ENCODE measurements at places on chromosomes 13 and 19.

DNA sequence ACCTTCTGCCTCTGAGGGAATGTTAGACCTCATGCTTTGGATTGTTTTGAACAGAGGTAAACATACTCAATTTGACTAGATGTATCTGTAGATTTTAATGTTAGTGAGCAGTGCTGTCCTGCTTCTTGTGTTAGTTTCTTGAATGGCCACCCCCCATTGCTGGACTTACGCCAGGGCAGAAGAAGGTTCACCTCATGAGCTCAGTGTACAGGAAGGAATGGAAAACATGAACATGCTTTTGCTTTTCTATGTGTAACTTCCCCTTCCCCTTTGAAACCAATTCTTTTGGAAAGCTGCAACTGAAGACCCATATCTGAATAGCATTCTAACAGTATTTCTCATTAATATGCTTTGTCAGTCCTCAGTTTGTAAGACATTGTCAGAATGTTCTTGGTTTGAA, 32.3 kb downstream of the WASF3 start:
- no peak for DNase-seq

GRCh38 chr13:21661097-21661909, 9.6 kb upstream of the FGF9 start:
- DNase-seq, result no peak

DNA sequence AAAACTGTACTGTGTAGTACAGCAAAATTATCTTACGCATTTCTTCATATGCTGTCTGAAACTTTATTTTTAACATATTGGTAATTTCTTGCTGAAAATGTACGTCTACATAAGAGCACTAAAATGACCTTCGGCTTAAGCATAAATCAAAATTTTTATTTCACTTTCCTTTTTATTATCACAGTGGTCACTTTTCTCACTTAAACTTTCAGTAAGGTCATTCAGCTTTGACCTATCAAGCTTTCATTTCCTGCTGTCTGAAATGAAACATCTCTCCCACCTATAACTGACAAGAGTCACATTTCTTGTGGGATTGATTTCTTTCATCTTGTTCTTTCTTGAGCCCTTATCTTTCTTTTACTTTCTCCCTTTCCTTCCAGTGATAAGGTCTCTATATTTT, 2212.7 kb upstream of the PCDH20 start:
- DNase-seq, result no peak

GRCh38 chr13:77168237-77168636, 141.3 kb upstream of the FBXL3 start:
- DNase-seq, result no peak

- no peak for DNase-seq
These were observed 198.4 kb downstream of the DLEU7 start for GRCh38 chr13:50645092-50645491.

- DNase-seq, result no peak
These were observed 13.0 kb downstream of the OR7A5 start for GRCh38 chr19:14821937-14822336.

GRCh38 chr13:76414320-76414719, 471.9 kb downstream of the KCTD12 start:
- no peak for DNase-seq

DNA sequence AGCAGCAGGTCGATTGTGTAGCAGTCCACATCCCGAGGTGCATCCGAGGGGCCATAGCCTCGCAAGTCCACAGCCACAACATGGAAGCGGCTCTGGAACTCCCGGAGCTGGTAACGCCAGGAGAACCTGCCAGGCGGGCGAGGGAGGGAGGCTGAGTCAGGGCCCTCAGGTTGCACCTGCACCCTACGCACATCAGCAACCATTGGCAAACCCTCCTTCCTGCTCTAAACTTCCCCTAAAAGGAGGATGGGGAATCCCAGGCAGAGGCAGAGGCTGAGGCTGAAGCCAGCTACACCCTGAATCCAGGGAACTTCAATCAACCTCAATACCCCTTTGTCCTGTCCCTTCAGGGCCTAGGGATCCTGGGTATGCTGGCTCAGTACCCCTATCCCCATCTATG, 977 bp downstream of the EPHX3 start:
- no peak for DNase-seq

- peak; percentile 64 for DNase-seq
These were observed 979 bp downstream of the AKAP8 start for GRCh38 chr19:15378534-15379082.

GRCh38 chr13:107817647-107818287, 397.6 kb downstream of the LIG4 start:
- no peak for DNase-seq

DNA sequence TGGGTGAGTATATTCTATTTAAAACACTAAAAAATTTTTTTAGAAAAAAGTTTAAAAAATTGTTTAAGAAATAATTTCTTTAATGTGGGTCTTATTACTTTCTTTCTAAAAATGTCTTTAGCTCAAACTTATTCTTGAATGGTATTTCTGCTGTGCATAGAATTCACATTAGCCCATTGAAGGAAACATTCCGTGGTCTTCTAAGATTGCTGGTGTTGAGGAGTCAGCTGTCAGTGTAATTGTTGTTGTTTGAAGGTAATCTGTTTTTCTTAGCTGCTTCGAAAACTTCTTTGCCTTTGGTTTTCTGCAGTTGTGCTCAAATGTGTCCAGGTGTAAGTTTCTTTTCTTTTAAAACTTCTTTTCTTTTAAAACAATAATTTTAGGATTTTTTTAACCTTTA, 85.4 kb upstream of the KLF12 start:
- no peak for DNase-seq

DNA sequence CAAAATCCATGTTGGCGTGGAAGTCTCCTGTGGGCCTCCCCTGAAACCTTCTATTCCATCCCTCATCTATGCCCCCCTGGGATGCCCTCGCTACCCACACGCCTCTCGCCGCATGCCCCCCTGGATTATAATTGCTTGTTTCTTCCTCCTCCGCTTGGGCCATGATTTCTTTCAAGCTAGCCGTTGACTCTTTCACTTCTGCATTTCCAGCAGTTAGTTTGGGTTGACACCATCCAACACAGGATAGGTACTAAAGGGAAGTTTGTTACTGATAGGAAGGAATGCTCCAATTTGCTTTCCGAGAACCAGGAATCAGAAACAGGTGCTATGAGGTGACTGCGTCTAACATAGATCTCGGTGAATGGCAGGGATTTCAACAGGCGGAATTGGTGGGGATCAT, 7.7 kb upstream of the SLC25A15 start:
- peak; percentile 24 for DNase-seq

DNA sequence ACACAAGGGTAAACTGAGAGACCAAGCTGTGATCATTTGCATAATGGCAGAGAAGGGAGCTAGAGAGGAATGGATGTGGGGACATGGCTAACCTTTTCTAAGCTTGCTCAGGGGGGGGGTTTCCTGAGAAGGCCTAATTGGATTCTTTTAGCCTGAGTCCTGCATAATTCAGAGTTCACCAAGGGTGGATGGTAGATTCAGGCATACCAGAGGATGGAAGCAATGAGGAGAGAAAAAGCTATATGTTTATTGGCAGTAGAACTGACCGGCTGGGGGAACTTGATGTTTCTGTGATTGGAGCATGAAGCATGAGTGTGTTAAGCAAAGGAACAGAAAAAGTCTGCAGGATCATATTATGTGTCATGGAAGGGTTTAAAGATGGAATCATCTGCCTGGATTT, 65.9 kb upstream of the KLF12 start:
- no peak for DNase-seq

- DNase-seq, result no peak
These were observed 246.5 kb upstream of the ARGLU1 start for GRCh38 chr13:106814463-106814862.

- DNase-seq, result no peak
These were observed 10.4 kb downstream of the ZNF93 start for GRCh38 chr19:19911150-19911549.

GRCh38 chr13:96428911-96429310, 339.0 kb downstream of the HS6ST3 start:
- DNase-seq, result no peak

DNA sequence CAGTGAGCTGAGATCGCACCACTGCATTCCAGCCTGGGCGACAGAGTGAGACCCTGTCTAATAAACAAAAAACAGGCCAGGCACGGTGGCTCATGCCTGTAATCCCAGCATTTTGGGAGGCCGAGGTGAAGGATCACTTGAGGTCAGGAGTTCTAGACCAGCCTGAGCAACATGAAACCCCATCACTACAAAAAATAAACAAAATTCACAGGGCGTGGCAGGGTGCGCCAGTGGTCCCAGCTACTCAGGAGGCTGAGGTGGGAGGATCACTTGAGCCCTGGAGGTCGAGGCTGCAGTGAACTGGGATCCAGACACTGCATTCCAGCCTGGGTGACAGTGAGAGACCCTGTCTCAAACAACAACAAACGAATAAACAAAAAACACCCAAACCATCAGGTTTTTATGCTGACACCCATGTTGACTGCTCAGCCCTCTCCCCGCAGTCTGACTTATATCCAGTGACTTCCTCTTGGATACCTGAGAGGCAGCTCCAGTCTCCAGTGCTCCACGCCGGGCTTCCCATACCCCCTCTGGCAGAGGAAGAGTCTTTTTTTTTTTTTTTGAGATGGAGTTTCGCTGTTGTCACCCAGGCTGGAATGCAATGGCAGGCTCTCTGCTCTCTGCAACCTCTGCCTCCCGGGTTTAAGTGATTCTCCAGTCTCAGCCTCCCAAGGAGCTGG, 17.7 kb downstream of the WTIP start:
- DNase-seq, result no peak

- no peak for DNase-seq
These were observed 614.4 kb upstream of the PCDH9 start for GRCh38 chr13:67844574-67844973.

DNA sequence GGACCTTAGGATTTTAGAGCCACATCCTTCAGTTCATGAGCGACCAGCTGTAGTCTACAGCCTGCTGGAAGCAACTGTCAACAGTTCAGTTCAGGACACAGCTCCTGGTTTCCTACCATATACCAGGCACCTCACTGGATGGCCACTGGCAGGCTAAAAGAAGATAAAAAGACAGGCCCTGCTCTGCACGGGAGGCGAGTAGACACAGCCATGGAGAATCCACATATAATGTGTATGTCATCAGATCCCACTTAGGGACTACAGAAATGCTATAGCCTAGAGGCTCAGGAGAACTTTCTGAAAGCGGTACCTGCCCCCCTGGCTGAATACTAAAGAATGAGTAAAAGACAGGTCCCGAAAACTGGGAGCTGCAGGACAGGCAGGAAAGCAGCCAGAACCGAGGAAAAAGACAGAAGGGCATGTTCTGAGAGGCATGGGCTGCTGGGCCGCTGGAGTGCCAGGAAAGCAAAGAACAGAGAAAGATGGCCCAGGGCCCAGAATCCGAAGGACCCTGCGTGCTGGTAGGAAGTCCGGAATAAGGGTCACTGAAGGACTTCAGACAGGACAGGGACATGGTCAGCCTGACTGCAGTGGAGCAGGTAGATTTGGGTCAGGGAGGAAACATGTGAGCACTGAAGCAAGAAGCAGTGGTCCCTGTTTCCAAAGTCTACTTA, 23.5 kb downstream of the DZIP1 start:
- no peak for DNase-seq

- DNase-seq, result no peak
These were observed 95.0 kb downstream of the UQCRFS1 start for GRCh38 chr19:29117926-29118325.

DNA sequence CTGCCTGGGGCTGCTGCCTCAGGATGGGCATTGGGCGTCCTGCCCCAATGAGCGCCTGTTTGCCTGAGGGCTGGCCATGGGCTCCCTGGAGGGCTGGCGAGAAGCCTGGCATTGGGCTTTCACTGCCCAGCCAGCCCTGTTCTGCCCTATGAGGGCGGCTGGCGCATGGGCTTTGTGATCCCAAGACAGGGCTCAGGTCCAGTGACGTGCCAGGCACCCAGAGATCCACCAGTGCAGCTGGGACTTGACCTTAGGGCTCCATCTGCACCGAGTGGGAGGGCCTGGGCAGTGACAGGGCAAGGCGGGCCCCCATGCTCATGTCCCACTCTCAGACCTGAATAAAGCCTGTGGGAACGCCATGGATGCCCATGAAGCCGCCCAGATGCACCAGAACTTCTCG, 34.3 kb downstream of the MAU2 start:
- DNase-seq, result no peak

DNA sequence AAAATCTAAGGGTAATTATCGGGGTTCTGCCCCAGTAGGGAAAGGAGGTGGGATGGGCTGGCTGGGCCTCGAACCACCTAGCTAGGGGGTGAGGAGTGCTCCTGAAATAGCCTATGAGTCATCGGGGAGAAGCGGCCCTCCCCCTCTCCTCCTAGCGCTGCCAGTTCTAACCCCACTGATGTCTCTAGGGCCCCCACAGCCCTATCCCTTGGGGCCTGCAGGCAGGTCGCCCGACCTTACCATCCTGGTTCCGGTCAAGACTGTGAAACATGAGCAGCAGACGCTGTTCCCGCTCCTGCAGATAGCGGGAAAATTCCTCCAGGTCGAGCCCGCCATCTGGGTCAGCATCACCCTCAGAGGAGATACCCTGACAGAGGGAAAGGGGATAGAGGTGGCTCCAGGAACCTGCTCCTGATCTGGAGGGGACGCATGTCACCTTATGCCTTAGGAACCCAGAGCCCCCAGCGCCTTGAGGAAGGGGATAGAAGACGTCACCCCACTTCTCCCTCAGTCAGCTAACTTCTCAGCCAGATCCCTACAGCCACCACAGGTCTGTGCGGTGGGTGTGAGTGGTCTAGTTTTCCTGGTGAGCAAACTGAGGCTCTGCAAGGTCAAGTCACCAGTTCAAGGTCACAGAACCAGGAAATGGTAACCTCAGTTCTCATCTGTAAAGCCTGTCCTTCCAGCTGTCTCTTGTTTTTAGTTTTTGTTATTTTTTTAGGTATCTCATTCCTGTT, 1.5 kb downstream of the SLC25A23 start:
- no peak for DNase-seq

- no peak for DNase-seq
These were observed 31.5 kb downstream of the RBM26 start for GRCh38 chr13:79374578-79374977.

GRCh38 chr19:42553292-42554045, 25.2 kb upstream of the CEACAM1 start:
- no peak for DNase-seq

DNA sequence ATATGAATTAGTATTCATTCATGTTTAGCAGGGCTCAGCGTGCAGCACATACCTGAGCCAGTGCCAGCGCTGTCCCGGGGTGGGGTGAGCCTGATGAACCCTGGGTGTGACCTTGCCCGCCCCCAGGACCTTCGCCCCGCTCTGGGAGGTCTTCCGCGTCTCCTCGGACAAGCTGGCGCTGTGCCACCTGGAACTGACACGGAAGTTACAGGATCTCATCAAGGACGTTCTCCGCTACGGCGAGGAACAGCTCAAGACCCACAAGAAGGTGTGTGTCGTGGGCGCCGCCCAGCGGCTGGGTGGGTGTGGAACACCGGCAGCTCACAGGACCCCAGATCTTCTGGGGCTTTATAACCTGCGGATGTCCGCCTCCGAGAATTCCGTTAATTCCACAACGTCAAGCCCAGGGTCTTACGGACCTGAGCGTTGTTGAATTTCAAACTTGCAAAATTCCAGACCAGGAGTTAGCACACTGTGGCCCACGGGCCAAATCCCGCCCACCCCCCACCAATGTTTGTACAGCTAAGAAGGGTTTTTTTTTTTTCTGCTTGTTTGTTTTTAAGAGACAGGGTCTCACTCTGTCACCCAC, 15.4 kb downstream of the FCHO1 start:
- peak; percentile 30 for DNase-seq

All from CD4-positive, alpha-beta T cell (primary cell).